ENCODE measurements at places on chromosomes 1 and 21.
A peak's percentile ranks its signal among the peaks of the same experiment; 100 is the strongest.

- DNase-seq: peak; percentile 46
These were observed 28.3 kb upstream of the PKN2 start for GRCh38 chr1:88655685-88656299.

GRCh38 chr1:11311816-11312755 lies 39.1 kb downstream of the UBIAD1 start:
- no peak for DNase-seq

- peak; percentile 55 for DNase-seq
These were observed 191.8 kb upstream of the SAMSN1 start for GRCh38 chr21:14737922-14738321.

- peak; percentile 98 for DNase-seq
These were observed 75.4 kb downstream of the ABCA4 start for GRCh38 chr1:94045465-94046056.

- no peak for DNase-seq
These were observed 21.2 kb downstream of the PADI6 start for GRCh38 chr1:17393230-17393629.

DNA sequence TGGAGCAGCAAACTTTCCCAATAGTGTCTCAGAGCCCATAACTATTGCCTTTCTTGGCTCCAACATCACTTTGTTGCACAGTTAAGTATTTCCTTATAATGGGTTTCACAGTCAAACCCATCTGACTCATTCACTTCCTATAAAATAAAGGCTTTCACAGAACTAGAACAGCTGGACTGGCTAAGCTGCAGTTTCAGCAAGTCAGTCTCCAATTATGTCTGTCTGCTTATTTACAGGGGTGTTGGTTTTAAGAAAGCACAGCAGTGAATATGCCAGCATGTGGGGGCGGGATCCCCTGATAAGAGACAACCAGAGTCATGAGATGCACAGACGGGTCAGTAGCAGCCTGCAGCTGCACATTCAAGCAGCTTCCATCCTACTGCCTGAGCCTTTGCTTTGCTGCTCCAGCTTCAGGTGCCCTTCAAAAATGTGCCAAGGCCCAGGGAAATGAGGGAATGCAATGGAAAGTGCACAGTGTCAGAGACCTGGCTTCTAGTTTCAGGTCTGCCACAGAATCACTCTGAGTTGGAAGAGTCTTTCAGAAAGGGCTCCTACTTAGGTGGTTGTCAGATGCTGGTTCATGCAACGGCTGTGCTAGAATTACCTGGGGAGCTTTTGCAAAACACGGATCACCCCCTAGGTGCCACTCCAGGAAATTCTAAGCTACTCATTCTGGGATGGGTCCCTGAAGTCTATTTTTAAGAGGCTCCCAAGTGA lies 24.8 kb downstream of the RNF19B start:
- DNase-seq: peak; percentile 92

DNA sequence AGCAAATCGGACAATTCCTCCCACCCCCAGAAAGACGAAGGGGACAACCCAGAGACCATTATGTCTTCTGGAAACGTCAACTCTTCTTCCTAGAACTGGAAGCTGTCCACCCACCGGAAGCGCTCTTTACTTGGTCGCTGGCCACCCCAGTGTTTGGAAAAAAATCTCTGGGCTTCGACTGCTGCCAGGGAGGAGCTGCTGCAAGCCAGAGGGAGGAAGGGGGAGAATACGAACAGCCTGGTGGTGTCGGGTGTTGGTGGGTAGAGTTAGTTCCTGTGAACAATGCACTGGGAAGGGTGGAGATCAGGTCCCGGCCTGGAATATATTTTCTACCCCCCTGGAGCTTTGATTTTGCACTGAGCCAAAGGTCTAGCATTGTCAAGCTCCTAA lies 3.2 kb downstream of the S1PR1 start:
- DNase-seq: no peak

GRCh38 chr1:160711602-160712311 lies at the start of gene CD48:
CD48 (minus strand) TSS chr1:160711822; CDS start chr1:160711763, 59 bp downstream.
- DNase-seq: no peak
